NCI-H2171 (cell line): ENCODE measurements at places on chromosomes 6 and 20.

DNA sequence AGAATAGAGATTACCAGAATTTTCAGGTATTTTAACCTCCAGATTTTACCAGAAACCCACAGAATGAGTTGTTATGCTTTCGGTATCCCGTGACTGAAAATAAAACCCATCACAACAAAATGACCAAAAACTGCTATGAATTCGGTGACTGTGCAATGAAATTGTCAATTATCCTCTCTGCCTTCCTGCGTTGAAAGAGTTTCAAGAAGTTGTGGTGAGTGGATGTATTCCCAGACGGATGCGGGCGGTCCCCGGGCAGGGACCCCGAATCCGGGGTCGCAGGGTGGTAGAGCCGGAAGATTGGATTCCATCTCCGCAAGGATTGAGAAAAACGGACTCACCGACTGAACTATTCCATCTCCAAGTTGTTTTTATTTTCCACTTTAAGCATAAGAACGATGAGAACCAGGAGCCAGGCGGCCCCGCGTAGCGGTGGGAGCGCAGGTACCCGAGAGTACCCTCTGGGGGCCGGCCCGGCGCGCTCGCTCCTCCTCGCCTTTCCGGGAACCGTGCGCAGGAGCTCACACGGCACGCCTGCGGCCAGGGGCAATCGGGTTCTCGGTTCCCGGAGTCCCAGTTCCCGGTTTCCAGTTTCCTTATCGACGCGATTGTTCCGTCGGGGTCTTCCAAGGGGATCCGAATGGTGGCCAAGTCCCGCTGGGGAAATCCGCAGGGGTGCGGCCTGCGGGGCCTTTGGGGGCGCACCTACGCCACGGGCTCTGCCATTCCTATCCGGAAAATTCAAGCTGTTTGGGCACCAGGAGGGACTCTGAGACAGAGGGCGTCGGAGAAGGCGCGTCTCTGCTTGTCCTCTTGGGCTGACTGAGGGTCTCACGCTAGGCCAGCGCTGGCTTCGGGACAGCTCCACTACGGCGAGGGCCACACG lies 104.9 kb upstream of the PRDM1 start:
- DNase-seq: no peak

- no peak for DNase-seq
These were observed 4.0 kb downstream of the QKI start for GRCh38 chr6:163418311-163419029.

DNA sequence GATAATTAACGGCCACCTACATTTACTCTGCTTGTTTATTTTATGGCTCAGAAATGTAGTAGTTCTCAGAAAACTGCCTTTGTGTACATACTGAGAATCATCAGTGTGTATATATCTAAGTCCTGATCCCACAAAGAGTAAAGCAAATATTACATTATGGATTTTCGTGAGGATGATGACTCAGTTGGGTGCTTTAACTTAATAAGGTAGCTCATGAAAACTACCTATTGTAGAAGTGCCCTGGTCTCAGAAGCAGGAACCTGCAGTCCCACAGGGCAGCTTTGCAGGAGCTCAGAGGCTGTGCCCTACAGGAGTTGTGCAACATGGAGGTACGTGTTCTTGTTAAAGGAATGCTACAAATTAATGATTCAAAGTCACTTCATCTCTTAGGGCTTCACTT lies 108.2 kb downstream of the PLG start:
- DNase-seq: no peak

DNA sequence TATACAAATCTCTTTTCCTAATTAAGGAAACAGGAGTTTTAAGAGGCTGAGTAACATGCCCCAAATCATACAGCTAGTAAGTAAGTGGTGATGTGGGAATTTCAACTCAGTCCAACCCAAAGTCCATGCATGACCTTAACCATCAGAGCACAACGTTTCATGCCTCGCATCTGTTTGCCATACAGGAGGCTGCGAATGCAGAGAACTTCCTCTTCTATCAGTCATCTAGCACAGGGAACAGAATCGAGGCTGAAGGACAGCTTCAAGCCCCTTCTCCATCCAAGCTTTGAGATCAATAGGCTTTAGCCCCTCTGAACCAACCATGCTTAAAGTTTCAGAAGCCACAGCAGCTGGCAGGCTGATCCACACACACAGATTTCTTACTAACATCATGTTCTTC lies 113.2 kb downstream of the MAFB start:
- no peak for DNase-seq

DNA sequence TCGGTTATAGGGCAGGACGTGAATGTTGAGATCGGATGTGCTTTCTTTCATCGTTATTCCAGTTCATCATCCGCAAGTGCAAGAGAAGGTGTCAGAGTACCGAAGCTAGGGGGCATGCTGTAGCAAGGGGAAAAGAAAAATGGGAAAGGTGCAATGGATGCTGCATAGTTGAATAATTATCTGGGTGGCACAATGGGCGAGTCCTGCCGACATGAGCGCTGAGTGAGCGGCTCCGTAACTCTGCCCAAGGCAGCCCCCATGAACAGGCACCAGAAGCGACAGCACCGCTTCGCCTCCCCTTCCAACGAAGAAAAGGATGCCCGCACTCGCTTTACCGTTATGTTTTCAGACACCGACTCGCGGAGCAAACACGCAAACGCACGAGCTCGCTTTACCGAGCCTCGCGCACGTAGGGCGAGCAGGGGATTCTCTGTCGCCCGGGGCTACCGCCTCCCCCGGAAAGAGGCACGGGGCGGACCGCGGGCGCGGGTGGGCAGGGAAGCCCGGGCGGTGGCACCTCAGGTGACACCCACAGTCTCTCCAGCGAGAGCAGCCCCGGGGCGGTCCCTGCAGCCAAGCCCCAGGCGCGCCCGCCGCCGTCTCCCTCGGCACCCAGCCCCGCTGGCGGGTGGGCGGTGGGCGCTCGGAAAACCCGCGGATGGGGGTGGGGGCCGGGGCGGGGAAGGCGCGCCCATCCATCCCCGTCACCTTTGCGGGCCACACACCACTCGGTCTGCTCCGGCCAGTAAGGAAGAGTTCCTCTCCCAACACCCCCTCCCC lies 654 bp downstream of the WASF1 start:
- DNase-seq: peak; percentile 74

- DNase-seq: no peak
These were observed 66.5 kb downstream of the EPM2A start for GRCh38 chr6:145668844-145669243.

DNA sequence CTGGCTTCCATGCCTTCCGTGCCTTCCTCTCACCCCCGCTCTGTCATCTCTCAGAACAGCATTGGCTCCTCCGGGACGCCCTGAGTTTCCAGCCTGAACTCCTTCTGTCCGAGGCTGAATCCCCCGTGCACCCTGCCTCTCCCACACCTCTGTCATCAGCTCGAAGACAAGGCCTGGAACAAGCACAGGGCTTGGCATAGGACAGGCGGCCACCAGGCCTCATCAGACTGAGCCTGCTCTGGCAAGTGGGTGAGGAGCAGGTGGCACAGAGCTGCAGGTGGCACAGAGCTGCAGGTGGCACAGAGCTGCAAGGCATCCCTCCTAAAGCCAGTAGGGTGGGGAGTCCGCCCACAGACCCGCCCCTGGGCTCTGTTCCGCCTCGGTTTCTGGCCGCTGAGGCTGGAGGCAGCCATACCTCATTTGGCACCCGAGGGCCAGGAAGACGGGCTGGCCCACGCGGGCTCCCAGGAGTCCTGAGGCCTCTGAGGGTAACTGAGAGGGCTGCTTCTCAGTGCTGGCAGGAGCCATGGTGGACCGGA lies 60.2 kb downstream of the EZR start:
- DNase-seq: peak; percentile 74

DNA sequence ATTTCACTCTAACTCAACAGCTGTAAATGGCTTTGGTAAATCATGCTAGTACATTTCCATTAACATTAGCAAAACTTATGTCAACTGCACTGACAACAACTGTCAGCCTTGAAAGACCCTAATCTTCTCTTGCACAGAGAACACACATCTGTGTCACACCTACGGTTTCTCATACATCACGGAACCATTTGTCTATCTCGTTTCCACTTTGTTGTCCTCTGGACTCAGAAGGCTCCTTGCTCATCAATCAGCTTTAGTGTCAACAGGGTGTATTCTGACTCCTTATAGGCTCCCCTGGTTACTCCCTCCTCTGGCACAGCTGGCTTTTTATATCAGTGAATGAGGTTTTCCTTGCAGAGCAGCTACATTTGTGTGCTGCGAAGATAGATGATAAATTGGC lies 49.3 kb downstream of the CD83 start:
- DNase-seq: no peak

- no peak for DNase-seq
These were observed 1.1 kb downstream of the TULP1 start for GRCh38 chr6:35511562-35511941.

- DNase-seq: peak; percentile 30
These were observed 46.8 kb upstream of the UNC93A start for GRCh38 chr6:167244064-167244960.
